ENCODE measurements at places on chromosomes 1 and 21. TPM values are rescaled to one million over a fixed set of nuclear protein-coding genes. Genes with fewer than 3 reads are reported as not detected.

DNA sequence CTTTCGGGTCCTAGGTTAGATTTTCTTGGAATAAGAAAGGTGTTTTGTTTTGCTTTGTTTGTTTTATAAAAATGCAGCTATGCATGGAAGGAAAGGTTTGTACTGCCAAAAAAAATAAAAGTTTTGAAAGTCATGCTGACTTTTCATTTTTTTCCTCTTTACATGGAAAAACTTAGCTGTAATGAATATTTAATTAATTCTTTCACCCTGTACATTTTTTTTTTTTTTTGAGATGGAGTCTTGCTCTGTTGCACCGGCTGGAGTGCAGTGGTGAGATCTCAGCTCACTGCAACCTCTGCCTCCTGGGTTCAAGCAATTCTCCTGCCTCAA lies 48.7 kb downstream of the NENF start:
- DNase-seq, result no peak

GRCh38 chr1:1432951-1433803 lies 2.3 kb upstream of the VWA1 start:
- DNase-seq, result peak; percentile 55

DNA sequence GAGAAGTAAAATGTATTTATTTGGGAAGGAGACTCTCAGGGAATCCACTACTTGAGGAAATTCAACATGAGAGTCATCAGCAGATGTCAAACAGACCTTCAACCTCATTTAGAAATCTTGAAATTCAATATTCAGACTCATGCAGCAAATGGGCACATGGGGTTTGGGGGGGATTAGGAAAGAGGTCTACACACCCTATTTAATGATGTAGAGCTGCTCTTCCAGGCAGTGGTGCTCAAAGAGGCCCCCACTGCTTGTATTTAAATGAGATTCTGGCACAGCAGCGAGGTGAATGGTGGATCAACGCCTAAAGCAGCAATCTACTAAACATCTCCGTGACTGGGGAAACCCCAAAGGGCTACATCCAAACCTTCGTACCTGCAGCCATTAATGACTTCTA lies 213.2 kb upstream of the C8B start:
- no peak for DNase-seq

GRCh38 chr1:201751872-201752271 lies 77.1 kb upstream of the IPO9 start:
- no peak for DNase-seq

DNA sequence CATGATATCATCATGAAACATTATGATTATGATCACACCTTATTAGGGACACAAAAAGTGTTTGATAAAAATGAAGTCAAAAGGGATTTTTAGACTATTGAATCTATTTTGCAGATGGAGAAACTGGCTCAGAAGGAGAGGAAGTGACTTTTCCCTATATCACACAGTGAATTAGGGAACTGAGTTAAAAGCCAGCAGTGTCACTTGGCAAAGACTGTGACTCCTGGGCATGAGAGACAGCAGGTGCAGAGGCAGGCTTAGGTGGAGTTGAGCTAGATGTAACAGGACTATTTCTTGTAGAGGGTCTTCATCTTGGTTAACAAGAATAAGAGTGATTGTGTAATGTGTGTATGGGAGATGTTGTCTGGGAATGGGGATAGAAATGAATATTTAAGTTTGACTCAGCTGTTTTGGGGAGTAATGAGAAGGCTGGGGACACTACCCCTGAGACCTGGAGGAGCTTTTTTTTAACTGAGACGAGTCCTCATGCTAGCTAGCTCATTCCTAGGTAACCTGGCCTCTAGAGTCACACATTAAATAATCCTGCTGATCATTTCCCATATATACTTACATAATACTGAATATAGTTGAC lies 1.0 kb upstream of the CD84 start:
- DNase-seq, result no peak

INAVA gene
- 7.3 TPM for total RNA-seq
